ENCODE measurements at places on chromosomes 7 and 10.
A peak's percentile ranks its signal among the peaks of the same experiment; 100 is the strongest.

DNA sequence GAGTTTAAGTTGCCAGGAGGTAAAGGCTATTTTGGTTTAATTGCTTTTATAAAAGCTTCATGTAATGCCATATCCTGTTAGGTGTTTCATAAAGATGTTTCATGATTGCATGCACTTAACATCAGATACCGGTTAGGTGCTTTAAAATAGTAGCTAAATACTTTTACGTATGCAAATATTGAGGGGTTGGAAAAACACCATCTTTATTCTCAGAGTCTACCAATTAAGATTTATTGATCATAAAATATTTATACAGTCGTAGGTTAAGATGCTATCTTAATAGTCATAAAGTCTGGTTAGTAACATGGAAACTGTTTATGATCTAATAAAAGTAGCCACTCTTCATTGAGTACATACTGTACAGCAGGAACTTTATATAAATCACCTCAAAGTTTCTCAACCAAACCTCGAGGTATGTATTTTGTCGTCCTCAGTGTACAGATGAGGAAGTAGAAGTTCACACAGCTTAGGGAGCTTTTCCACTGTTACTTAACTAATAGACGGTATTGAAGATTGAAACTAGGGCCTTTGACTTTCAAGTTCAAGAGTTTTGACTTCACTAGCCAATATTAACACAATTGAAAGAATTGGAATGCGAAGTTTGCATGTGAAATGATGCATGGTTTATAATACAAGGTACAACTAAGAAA is 897.1 kb downstream of the GATA3 start:
- DNase-seq, result no peak

DNA sequence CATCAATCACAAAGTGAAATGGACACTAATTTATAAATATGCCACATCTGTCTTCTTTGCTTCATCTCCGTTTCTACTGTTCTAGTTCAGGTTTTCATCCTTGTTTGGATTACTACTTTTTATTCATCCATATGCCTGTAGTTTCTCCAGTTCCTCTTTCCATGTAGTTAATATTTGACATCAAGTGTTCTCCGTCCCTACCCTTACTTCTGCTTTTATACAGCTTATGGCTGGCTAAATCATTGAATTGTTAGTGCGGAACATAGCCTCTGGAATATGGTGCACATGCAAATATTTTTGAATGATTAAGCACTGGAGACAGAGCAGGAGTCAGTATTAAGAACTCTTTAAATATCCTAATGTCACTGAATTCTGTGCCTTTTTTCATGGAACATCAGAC is 230.0 kb upstream of the PPP1R3A start:
- no peak for DNase-seq

DNA sequence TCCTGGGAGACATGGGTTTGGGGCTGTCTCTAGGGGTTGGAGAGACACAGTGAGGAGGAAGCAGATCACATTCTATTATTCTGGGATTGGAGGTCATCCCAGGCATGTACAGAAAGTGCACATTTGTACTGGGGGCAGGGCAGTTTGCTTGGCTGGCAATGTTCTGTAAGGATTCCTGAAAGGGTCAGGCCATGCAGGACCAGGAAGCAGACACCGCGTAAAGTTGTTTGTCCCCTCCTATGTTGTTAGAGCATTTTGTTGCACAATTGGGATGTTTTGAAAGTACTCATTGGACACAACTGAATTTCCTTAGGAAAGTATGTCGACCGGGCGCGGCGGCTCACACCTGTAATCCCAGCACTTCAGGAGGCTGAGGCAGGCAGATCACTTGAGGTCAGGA is 12.5 kb downstream of the LYZL2 start:
- no peak for DNase-seq

GRCh38 chr10:6203331-6204062 is 765 bp downstream of the PFKFB3 start:
- peak; percentile 83 for DNase-seq

- DNase-seq, result no peak
These were observed 165.2 kb upstream of the PODXL start for GRCh38 chr7:131721660-131722059.

GRCh38 chr7:46007194-46007593 is 86.1 kb upstream of the IGFBP3 start:
- no peak for DNase-seq

- DNase-seq, result no peak
These were observed 10.9 kb downstream of the SUFU start for GRCh38 chr10:102514487-102515311.

DNA sequence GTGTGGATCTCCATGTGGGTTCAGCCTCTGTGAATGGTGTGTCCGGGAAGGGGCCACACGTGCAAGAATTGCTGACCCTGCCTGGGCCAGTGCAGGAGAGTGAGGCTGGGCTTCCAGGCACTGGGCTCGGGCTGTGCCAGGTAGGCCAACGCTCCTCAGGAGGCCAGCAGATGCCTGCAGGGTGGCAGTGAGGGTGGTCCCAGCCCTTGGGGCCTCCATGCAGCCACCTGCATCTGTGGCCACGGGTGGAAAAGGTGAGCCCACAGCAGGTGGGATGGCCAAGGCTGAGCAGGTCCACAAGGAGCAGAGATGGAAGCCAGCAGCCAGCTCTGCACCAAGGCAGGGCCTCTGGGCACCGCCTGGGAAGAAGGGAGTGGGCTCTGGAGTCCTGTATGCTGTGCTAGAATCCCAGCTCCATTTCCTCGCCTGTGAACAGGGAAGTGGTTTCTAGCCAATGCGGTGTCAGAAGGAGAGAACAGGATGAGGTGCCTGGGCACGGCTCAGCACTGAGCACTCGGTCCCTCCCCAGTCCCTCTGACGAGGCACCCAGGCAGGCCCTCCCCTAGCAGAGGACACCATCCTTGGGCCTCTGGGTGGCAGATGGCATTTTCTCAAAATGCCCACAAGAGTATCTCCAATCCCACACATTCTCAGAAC is 31.1 kb upstream of the RET start:
- DNase-seq, result no peak

DNA sequence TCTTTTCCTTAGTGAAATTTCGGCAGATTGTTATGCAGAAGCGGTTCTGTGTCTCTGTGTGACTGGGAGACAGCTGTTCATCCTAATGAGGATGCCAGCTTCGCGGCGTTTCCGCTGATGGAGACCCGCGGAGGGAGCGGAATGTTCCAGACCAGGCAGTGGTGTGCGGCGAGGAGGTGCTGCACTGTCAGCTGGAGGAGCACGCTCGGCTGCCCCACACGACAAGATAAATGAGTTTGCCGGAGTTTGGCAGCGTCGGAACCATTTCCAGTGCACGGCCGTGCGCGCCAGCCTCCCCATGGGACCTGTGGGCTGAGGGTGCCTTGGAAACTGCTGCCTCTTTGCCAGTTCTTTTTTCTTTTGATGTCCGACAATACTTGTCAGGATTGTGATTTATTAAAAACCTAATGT is 64.6 kb downstream of the WDR37 start:
- DNase-seq, result peak; percentile 18

- no peak for DNase-seq
These were observed 8.1 kb downstream of the TOMM7 start for GRCh38 chr7:22814261-22815208.

DNA sequence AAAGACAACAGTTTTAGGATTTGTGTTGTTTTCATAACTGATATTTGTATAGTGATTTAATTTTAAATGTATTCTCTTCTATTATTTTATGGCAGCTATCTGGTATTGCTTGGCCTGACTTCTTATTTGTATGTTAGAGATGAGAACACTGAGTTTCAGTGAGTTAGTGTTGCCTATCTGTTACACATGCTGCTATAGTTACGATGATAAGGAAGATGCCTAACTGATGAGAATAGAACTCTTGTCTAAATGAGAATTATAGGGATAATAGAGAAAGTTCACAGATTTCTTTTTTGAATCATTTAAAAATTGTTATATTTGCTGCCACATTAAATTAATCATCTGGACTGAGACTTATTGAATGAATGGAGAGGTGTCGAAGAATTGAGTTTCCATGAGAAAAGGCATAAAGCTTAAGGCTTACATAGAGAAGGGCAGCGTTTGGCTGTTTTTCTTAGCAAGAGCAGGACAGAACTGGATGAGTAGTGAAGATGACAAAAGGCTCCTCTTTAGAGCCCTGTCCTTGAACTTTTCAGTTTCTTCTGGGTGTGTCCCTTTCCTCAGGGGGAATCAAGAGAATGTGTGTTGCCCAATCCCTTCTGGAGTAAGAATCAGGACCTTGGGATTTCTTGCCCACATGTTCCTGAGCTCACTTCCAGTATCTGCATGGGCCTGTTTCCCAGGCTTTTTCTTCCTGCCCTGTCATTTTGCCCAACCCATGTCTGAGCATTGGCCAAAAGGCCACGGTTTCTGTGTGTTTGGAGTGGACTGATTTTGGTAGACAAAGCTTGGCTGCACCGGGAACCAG is 195.6 kb upstream of the CSTF2T start:
- no peak for DNase-seq

DNA sequence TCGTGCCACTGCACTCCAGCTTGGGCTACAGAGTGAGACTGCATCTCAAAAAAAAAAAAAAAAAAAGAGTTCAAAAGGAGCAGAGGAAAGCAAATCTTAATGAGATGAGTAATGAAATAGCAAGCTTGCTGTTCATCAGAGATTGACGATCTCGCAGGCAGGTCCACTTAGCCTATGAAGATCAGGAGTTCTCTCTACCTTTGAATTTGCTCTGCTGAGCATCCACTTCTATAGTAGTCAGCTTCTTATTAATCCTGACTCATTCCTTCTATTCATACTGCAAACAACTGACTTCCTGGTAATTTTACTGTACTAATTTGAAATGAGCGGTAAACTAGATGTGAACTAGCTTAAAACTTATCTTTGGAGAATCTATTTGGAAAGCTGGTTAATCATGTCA is 1014.6 kb downstream of the GATA3 start:
- no peak for DNase-seq

- no peak for DNase-seq
These were observed 42.5 kb upstream of the TMEM213 start for GRCh38 chr7:138755331-138755747.

DNA sequence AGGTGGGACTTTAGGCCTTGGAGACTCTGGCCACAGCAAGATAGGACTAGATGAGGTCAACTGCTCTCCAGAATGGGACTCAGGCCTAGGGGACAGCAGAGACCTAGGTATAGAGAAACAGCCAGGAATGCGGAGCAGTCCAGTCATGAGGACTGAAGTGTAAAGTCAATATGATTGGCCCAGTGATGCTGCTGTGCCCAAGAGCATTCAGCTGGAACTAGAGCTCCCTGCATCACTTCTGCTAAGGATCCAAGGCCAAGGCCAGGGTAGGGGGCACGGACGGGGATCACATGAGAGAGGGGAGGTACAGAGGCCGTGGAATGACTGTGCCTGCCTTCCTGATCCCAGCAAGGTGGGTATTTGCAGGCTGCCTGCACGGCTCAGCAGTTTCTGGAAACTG is 237.9 kb downstream of the FRMD4A start:
- no peak for DNase-seq

GRCh38 chr7:30157204-30157603 is 22.4 kb downstream of the MTURN start:
- no peak for DNase-seq

- no peak for DNase-seq
These were observed 7.6 kb downstream of the NDST2 start for GRCh38 chr10:73803680-73804286.

DNA sequence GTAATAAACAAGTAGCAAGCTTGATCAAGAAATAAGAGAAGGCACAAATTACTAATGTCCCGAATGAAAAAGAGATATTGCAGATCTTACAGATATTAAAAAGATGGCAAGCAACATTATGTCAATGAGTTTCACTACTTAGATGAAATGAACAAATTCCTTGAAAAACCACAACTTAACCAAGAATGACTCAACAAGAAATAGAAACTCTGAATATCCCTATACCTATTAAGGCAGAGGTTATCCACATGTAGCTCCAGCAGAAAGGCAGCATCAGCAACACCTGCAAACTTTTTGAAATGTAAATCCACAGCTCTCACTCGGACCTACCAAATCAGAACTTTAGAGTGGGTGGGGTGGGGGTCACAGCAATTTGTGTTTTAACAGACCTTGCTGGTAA is 33.6 kb downstream of the PDE1C start:
- no peak for DNase-seq

GRCh38 chr7:136359333-136359903 is 382.3 kb upstream of the MTPN start:
- DNase-seq, result no peak

GRCh38 chr10:14478604-14479003 is 147.9 kb upstream of the FRMD4A start:
- DNase-seq, result no peak

DNA sequence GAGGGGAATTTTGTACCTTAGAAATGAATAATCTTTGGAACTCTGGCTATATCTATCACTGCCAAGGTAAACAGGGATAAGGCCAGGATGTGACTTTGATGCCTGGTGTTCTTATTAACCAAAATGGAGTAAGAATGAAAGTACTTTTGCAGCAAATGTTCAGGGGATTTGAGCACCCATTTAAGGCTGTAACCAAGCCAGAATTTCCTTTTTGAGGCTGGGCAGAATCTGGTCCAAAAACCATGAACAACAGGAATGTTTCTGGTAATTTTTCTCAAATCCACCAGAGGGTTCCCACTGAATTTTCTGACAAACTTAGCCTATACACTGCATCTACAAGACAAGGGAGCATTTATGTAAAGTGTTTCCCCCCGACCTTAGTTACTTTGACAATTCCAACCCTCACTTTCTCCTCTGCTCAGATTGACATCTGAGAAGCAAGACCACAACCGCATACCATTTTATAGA is 120.6 kb downstream of the BAMBI start:
- DNase-seq, result no peak

DNA sequence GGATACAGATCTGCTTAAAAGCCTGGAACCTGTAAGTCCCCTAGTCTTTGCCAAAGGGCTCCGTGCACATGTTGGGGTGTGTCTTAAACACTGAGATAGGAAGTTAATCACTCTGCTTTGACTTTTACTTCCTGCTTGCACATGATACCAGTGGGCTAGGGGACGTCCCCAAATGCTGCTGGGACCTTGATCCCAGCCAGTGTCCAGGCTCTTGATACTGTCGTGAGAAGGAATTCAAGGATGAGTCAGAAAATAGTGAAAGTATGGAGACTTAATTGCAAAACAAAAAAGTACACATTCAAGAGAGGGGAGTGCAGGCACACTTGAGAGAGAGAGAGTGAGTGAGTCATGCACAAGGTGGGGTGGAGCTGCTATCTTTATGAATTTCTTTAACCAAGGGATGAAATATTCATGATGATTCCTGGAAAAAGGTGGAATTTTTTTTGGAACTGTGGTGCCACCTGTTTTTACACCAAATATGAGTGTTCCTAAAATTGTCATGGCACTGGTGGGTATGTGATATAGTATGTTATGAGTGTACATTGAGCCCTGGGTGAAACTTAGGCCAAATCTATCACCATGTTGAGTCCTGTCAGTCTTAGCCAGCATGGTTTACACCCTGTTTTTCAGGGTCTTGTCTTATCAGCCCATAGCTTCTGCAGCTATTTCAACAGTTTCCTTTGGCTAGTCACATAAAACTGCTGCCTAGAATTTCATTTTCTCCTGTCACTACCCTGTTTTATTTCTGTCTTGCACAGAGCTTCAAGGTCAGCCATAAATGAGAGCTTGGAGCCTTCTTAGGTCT is 88.3 kb upstream of the CYP26C1 start:
- no peak for DNase-seq

GRCh38 chr7:46386428-46387399 is 465.6 kb upstream of the IGFBP3 start:
- DNase-seq, result no peak

- DNase-seq, result no peak
These were observed 218.4 kb upstream of the KCND2 start for GRCh38 chr7:120054376-120055100.

- no peak for DNase-seq
These were observed 16.4 kb downstream of the ITGA8 start for GRCh38 chr10:15703151-15703880.

All from activated CD8-positive, alpha-beta memory T cell treated with anti-CD3 and anti-CD28 coated beads, Interleukin-2, amount 50 U/mL, for 48 hours (primary cell).